Naive thymus-derived CD8-positive, alpha-beta T cell (primary cell): ENCODE measurements at places on chromosomes 2 and 18.

DNA sequence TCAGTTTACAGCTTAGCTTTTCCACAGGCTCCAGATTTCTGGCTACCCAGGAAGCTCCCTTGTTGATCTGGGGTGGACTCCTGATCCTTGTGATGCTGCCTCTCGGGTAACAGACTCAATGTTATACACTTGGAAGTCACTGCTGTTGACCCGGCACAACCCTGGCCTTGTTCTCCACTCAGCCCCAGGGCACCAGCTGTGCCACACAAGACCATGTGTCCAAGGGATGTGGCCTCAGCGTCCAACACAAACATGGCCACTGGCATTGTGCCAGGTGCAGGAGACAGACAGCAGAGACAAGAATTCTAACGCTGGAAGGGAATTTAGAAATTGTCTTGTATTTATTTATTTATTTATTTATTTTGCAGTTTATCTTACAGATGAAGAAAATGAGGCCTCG, 39.0 kb upstream of the PPP4R1 start:
- DNase-seq, result no peak

DNA sequence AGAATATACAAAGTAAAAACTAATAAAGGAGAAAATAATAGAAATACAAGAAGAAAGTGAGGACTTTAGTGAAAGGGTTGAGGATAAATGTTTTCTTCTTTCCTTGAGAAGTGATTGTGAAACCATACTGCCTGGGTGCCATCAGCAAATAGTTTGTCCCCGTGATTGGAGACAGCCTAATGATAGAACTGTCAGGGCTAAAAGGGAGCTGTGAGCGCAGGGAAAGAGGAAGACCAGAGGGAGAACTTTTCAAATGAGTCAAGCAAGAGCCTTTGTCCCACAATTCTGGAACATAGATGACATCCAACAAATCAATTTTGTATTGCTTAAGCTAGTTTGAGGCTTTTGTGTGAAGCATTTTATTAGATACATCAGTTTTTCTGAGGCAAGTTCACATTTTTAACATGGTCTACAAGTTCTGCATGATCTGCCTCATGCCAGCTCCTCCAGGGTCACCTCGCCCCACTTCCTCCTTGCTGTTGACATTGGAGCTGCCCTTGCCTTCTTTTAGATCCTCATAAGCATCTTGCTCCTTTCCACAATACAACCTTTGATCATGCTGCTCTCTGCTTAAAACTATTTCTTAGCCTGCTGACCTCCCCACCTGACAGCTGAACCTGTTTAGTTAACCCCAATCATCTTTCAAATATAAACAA, 213.4 kb upstream of the REG3G start:
- DNase-seq, result no peak

- DNase-seq, result no peak
Observed at GRCh38 chr18:61894751-61895524, 2.1 kb upstream of the RNF152 start.

- no peak for DNase-seq
Observed at GRCh38 chr18:37453752-37454151, 111.8 kb downstream of the CELF4 start.

- no peak for DNase-seq
Observed at GRCh38 chr2:127358044-127358443, 29.7 kb downstream of the MAP3K2 start.

GRCh38 chr18:74068296-74068695, 79.3 kb downstream of the FBXO15 start:
- DNase-seq, result no peak
